Stimulated activated naive CD4-positive, alpha-beta T cell treated with Interleukin-2 at 50 U/mL for 16 hours (primary cell): ENCODE measurements at places on chromosomes 4 and X.

DNA sequence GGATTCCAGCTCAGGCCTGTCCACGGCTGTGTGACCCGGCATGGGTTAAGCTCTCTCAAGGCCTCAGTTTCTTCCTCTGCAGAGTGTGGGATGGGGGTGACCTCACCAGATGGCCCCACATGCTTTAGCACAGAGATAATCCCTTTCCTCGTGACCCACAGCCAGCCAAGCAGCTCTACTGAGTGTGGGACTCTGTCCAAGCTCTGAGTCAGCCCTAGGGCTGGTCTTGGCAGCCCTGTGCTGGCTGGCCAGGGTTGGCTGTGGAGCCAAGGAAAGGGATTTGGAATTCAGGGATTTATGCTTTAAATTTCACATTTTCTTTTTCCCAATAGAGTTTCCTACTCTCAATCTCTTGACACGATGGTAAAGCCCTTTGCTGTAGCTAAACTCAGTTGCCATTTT is 19.7 kb upstream of the SPON2 start:
- no peak for DNase-seq

GRCh38 chrX:38634665-38635064 is 73.3 kb downstream of the TSPAN7 start:
- no peak for DNase-seq

- DNase-seq: peak; percentile 4
These were observed 14.2 kb upstream of the IL3RA start for GRCh38 chrX:1322393-1322792.

GRCh38 chr4:122759639-122760310 is 27.3 kb downstream of the BBS12 start:
- DNase-seq: no peak

DNA sequence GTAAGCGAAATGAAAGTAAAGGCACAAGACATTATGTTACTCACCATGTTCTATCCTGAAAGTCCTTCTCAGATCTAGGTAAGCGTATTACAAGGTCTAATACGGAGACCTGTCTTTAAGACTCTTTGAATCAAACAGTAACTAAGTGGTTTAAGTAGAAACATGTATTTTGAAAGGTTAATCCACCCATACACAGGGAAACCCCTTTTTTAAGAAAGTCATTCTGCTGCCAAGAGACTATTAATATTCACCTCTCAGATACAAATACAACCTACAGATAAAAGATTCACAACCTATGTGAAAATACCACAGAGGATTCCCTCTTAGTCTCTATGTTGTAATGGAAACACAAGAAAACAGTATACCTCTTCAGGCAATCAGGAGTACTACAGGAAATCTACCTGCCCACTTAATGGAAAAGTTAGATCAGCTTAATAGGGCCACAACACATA is 63.2 kb upstream of the TNIP3 start:
- DNase-seq: no peak

DNA sequence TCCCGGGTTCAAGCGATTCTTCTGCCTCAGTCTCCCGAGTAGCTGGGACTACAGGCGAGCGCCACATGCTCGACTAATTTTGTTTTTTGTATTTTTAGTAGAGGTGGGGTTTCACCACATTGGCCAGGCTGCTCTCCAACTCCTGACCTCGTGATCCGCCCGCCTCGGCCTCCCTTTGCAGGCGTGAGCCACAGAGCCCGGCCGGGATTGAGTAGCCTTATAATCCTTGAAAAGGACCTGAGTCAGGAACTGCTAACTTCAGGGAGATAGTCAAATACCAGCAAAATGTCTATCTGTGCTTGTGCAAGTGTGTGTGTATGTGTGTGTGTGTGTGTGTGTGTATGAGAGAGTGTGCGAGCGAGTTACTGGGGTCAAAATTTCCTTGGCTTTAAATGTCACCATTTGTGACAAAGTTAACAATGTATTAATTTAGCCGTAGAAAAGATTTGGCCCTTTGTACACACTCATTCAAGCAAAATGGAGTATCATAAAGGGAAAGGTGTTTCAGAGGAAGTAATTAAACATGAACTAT is 1.8 kb upstream of the KDM6A start:
- DNase-seq: no peak

GRCh38 chr4:78477276-78477675 is 74.3 kb upstream of the ANXA3 start:
- no peak for DNase-seq

DNA sequence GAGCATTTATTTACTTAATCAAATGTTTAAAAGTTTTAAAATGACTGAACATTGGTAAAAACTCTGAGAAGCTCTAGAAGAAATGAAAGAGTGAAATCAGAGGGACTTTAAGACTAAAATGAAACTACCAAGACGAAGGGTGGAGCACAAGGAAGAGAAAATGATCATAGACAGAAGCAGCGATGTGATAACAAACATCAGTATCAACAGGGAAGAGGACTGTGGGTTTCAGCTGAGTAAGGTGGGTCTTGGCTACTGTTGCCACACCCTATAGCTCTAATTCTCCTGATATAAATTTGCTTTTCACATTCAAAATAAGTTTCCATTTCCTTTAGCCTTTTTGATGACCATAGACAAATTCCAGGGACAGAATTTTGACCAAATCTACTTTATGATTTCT is 18.4 kb downstream of the SOD3 start:
- no peak for DNase-seq

- no peak for DNase-seq
These were observed 108.8 kb downstream of the SPRY1 start for GRCh38 chr4:123505095-123506010.

- DNase-seq: no peak
These were observed 12.7 kb upstream of the CXCL8 start for GRCh38 chr4:73727685-73728084.

DNA sequence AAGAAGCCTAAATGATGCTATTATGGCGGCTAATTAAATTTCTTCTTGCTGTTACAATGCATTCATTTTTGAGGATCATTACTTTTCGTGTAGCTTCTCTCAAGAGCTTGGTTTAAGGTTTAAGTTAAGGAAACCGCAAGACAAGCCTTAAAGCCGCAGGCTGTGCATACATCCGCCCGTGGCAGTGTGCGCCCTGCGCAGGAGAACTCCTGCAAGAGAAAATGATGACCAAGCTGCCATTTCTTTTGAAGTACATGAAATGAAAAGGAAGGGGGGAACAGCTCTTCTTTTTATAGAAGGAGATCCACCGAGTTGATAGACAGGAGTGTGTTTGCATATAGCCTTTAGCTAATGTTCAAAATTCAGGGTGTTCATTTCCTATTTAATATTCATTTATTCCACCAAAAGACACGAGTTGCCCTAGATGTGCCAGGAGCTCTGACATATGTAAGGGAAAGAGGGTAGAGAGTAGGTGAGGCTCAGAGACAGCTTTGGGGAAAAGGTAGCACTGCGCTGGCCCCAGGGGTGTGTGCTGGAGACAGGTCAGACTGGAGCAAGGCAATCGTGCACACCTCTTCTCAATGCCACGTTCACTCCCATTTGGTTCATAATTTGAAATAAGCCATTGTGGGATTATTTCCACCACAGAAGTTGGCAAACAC is 112.1 kb upstream of the LDB2 start:
- DNase-seq: no peak

DNA sequence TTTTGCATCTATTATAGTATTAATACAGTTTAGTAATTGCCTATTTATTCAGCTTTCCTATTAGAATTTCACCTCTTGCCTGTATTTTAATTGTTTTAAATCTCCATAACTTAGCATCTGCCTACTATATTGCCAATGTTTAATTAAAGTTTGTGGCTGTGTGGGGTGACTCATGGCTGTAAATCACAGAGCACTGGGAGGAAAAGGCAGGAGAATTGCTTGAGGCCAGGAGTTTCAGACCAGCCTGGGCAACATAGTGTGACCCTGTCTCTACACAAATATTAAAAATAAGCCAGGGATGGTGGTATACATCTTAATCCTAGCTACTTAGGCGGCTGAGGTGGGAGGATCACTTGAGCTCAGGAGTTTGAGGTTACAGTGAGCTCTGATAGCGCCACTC is 14.5 kb upstream of the CCSER1 start:
- DNase-seq: no peak

DNA sequence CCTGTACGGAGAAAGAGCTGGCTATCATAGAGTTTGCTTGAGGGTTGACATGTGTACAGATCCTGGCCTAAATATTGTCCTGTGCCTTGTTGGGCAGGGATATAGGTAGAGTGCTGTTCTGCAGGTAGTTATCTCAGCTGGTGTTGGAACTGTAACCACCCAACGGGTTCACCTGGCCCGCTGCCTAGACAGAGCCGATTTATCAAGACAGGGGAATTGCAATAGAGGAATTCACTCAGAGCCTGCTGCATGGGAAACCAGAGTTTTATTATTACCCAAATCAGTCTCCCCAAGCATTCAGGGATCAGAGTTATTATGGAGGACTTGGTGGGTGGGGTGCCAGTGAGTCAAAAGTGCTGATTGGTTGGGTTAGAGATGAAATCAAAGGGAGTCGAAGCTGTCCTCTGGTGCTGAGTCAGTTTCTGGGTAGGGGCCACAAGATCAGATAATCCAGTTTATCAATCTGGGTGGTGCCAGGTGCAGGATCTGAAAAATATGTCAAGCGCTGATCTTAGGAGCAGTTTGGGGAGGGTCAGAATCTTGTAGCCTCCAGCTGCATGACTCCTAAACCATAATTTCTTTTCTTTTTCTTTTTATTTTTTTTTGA is 42.5 kb upstream of the XIAP start:
- DNase-seq: no peak

DNA sequence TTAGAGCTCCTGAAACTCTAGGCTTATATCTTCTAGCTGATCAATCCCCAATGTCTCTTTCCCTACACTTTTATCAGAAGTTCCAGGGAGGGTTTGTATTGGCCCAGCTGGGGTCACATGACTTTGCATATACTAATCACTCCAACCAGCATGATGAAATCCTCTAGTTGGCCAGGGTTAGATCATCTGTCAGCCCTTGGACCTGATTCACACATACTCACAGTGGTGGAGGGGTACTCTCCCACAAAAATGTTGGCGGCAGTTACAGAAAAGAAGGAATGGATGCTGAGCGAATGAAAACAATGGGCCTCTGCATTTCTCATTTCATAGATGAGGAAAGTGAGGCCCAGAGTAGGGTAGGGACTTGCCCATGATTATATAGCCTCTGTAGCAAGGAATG is 151.1 kb downstream of the PJA1 start:
- DNase-seq: no peak

DNA sequence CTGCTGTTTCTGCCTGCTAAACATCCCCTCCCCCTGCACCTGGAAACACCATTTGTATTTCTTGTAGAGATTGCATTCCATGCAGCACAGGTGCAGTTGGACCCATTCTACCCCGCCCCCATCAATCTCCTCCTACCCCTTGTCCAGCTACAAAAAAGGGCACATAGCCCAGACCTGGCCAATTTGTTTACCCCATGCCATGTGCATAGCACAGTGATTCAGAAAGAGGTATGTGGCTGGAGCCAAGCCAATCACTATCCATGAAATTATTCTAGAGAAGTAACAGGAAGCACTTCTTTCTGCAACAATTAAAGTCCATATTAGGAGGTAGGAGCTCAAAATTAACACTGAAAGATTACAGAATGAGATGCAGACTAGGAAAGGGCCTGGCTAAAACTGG is 20.2 kb upstream of the TMEM184C start:
- no peak for DNase-seq

- DNase-seq: no peak
These were observed 25.8 kb downstream of the OTUD6A start for GRCh38 chrX:70087857-70088630.

GRCh38 chrX:19563746-19564145 is 48.4 kb upstream of the MAP3K15 start:
- DNase-seq: peak; percentile 4

DNA sequence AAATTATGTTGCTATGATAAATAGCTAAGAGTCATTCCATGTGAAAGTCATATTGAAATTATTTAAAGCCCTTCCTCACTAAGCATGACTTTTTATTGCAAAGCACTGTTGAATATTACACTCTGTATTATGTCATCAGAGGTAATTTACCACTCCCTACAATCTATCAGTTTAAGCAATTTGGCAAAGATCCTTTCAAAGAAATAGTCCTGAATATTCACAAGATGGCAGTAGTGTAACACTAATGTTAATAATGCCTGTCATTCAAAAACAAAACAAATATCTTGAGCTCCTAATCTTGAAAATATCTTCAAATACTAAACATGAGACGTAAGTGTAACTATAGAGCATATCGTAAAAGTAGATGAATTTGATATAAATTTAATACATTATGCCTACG is 208.6 kb upstream of the TECRL start:
- DNase-seq: no peak

- DNase-seq: no peak
These were observed 242.9 kb upstream of the ANKRD50 start for GRCh38 chr4:124955476-124955875.

GRCh38 chr4:102781570-102781969 is 20.8 kb upstream of the MANBA start:
- no peak for DNase-seq

GRCh38 chr4:17763416-17763815 is 18.0 kb downstream of the FAM184B start:
- no peak for DNase-seq

DNA sequence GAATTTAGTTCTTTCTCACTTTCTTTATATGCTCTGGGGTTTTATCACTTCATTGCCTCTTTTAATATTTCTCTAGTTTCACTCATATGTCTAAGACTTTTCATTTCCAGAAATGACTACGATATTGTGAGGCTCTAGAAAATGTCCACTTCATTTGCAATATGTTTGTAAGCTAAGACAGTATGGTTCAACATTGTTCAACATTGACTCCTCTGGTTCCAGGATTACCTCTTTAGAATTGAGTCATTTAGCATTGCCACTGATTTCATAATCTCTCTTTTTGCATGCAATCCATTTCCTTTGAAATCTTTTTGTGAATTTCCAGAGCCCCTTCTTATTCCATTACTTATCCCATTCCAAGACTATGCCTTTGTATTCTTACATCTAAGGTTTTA is 32.3 kb downstream of the BBS12 start:
- DNase-seq: no peak

DNA sequence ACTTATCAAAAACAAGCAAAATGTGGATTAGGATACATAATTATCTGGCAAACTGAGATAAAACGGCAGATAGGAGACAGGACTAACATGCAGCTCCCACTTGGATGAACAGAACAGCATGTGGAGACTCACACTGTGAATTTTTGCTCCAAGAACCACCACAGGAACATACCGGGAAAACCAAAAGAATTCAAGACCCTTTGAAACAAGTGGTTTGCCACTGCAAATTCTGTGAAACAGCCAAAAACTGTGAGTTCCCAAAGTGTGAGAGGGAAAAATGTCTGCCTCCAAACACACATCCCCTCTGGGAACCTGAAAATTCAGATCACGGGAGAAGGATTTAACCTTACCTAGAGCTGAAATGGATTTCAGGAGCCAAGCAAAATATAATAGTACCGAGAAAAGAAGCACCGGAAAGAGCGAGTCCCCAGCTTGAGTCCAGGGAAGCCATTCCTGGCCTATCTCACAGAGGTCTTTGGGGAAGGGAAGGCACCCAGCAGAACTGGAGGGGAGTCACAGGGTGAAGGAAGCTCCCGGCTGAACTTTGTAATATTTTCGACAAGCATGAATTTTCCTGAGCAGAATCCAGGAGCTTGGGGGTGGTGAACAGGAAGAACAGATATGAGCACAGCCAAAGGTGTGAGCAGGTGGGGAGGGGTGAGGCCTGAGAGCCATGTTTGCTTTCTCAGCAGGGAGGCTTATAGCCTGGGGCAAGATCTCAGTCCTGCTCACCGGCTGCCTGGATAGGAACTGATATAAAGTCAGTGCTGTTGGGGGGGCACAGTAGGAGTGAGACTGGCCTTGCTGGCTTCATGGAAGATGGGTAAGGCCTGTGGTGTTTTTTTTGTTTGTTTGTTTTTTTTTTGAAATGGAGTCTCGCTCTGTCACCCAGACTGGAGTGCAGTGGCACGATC is 23.9 kb downstream of the MANBA start:
- DNase-seq: no peak
